ENCODE measurements at places on chromosomes 5 and 9. TPM values are rescaled to one million over a fixed set of nuclear protein-coding genes. Genes with fewer than 3 reads are reported as not detected.

The PAPPA gene
- 2.5 TPM for total RNA-seq

- no peak for DNase-seq
- no peak overlapping the region for H3K27ac ChIP-seq
- H3K4me1 ChIP-seq: no peaks in the 10 kb centered on the region
- no peaks in the 10 kb centered on the region for H3K27me3 ChIP-seq
- no peak overlapping the region for H3K4me3 ChIP-seq
- H3K36me3 ChIP-seq: no peaks in the 10 kb centered on the region
These were observed 29.4 kb downstream of the SYK start for GRCh38 chr9:90830977-90831376.

The GAPVD1 gene
- 52.1 TPM for total RNA-seq

The BHMT gene
- total RNA-seq: 0.89 TPM

DNA sequence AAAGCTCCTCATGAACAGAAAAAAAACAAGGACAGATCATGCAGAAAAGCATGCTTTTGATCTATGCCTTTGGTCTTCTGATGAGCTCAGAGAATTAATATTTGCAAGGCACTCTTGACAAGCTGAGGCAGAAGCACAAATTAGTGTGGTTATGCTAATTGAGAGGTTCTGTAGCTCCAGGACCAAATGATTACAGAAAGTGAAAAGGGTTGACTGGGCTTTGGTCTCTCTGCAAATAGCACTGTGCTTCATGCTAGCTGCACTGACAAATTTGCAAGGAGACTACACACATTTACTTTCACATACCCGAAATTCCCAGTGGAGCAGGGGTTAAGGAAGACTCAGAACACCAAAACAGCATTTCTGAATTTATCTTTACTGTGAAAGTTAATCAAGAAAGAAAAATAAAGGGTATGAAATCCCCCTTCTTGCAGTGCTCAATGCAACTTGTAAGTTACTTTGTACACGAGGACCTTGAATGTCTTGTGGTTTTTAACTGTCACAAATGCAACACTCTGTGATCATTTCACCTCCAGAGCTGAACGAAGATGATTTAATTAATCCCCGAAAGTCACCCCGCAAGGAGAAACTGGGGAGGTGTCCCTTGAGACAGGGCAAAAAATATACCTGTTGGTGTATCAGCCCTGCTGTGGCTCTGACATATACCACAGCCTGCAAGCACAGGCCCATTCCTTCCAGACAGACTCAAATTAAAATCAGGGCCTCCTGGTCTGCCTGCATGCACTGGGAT lies 11.9 kb downstream of the RAPGEF1 start:
- peak; percentile 29 for DNase-seq
- H3K27ac ChIP-seq: no peak overlapping the region
- no peaks in the 10 kb centered on the region for H3K36me3 ChIP-seq
- peaks cover 21% of the 10 kb centered on the region for H3K4me1 ChIP-seq
- no peak overlapping the region for H3K4me3 ChIP-seq

The CDC25C gene
- total RNA-seq: 4.4 TPM

GRCh38 chr9:137742698-137743097 lies 123.9 kb downstream of the EHMT1 start:
- H3K36me3 ChIP-seq: peaks cover 42% of the 10 kb centered on the region
- no peak overlapping the region for H3K27ac ChIP-seq
- peaks cover 13% of the 10 kb centered on the region for H3K4me1 ChIP-seq
- no peak overlapping the region for H3K4me3 ChIP-seq
- DNase-seq: no peak

The CERCAM gene
- total RNA-seq: 32.5 TPM
